Left kidney (tissue), 8 donors: ENCODE measurements at places on chromosomes 13 and 19. TPM values are rescaled to one million over a fixed set of nuclear protein-coding genes. Genes with fewer than 3 reads are reported as not detected.

Gene MAP3K10
- polyA plus RNA-seq: 16.3 TPM

Gene PSPN
- 2.4 TPM for polyA plus RNA-seq

Gene DNAJC15
- polyA plus RNA-seq: 31.2 TPM

Gene IFNL4
- not detected for polyA plus RNA-seq

Gene RNF113B
- not detected for polyA plus RNA-seq
